ENCODE measurements at places on chromosomes 4 and X.

GRCh38 chr4:146159384-146160058, 16.0 kb upstream of the LSM6 start:
- no peak for DNase-seq

DNA sequence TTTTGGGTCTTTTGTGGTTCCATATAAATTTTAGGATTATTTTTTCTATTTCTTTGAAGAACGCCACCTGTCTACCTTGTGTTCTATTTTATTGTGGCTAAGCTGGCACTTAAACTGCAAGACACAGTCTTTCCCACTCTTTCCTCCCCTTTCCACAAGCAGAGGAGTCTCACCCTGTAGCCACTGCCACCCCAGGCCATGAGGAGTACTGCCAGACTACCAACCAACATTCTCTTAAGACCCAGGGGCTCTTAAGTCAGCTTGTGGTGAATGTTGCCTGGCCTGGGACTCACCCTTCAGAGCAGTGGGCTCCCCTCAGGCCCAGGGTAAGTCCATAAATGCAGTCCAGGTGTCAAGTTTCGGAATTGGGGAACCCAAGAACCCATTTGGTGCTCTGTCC, 58.0 kb upstream of the FMR1 start:
- DNase-seq = no peak

DNA sequence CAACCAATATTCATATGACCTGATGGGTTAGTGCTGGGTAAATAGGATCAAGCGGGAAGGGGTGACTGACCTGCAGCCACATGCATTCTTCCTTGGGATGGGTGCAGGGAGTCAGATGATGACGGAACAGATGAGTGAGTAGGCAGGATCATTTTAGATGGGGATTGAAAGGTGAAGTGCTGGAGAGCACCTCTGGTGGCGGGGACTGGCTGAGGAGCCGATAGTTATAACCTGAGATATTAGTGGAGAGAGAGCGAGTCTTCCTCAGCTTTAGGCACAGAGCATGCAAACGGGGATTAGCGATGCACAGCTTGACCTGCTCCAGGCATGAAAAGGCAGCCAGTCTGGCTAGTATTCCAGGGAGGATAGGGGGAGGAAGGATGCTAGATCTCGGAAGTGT, 99.1 kb downstream of the AFF1 start:
- DNase-seq = no peak

GRCh38 chr4:138438608-138439007, 196.5 kb upstream of the SLC7A11 start:
- DNase-seq = no peak

GRCh38 chr4:77127837-77128621, 29.0 kb upstream of the CCNG2 start:
- no peak for DNase-seq

DNA sequence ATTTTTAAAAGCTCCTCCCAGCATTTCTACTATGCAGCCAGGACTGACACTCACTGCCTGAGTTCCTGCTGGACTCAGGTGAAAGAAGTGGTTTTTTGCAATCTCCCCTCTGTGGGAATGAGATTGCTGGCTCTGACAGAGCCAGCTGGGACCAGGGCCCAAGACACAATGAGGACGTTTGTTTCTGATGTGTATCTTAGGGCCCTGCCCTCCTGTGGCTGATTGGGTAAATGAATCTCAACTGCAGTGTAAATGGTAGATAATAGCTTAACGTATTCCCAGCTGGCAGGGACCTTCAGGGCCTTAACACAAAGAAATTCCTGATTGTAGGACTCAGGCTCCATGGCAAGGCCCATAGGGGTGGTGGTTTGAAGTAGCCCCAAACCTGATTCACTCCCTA, 85.8 kb upstream of the PRPS1 start:
- DNase-seq = peak; percentile 44

- no peak for DNase-seq
Observed at GRCh38 chr4:82293304-82293703, 80.5 kb downstream of the HNRNPD start.

DNA sequence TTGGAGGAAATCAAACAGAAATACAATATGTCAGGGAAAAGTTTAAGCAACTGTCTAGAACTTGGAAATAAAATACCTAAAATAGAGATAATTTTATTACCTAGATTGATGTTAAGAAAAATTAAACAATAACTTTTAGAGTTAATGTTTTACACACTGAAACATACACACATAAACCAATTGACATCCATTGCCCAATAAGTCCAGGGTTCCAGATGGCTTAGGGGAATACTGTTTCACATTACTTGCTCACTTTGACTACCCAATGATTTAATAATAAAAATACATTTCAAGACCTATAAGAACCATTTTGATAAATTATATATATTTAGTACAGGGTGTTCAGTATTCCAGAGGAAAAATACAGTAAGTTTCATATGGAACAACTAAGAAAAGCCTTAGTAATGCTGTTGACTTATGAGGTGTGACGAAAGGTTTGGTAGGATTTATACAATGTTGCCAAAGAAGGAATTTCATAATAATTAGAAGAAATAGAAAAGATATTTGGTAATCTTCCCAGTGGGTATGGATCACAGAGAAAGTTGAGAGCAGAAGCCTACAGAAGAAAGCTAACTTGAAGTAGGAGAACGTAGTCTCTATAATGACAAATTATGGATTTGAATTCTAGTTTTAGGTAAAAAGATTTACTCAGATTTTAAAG, 23.0 kb upstream of the UGT2B4 start:
- no peak for DNase-seq

DNA sequence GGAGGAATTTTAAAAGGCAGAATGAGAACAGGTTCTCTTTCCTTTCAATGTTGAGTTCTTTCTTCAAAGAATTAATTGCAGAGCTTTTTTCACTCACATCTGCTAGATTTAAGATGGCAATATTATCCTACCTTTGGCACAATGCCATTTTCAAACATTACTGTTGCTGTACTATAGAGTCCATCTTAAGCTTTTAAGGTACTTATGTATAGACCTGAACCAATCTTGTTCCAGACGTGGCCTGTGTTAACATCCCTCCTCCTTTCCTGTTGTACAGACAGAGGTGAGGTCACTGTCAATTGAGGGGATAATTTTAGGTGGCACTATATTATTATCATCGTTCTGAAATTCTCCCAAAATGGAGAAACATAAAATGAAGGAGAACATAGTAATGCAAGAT, 53.0 kb upstream of the MYOZ2 start:
- DNase-seq = no peak

GRCh38 chr4:49063670-49064069, 77.6 kb downstream of the CWH43 start:
- DNase-seq = peak; percentile 73

DNA sequence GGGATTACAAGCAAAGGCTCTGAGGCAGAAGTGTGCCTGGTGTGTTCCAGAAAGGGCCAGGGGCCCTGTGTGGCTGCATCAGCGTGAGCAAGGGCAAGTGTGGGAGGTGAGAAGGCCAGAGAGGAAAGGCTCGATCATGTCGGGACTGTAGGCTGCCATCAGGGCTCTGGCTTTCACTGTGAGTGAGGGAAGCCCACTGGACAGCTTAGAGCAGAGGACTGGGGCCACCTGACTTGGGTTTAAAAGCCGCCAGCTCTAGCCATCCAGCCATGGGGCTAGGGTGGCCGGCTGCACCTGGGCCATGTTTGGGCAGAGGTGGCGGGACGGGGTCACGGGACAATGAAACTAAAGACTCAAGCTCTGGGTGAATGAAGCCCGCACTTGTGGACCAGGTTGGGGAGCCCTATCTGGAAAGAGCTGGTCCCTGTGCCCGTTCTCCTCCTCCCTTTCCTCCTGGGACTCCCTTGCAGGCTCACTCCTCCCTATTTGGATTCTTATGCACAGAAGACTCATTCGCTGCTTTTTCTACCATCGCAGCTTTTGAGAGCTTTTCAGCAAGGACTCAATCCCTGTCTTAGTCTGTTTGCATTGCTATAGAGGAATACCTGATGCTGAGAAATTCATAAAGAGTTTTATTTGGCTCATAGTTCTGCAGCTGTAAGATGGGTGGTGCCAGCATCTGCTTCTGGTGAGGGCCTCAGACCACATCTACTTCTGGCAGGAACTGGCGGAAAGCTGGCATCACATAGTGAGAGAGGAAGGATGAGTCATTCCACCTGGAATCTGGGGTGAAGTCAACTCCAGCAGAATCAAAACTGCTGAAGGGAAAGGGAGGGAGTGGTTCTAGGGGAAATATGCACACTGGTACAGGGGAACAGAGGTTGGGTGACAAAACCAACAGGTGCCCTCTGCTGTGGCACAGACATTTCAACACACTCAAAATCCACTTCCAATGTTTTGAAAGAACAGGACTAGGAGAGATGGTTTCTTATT, 15.3 kb downstream of the CTAG1B start:
- peak; percentile 87 for DNase-seq

DNA sequence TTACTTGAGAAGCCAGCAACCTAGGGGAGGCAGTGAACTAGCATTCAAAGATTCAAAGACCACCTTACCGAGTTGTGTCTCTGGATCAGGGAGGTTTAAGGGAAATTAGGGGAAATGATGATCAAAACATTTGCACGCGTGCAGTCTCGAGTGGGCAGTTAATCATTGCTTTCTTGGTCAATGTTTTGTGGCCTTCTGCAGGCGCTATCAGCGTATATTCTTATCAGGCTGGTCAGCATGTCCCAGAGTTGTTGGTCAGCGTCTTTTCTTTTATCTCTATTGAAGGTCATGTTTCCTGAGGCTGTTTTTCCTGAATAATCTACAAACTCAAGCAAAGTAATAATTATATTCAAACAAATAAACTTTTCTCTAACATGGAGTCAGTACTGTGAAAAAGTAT, 84.0 kb upstream of the ZNF81 start:
- no peak for DNase-seq

GRCh38 chrX:23937100-23937499, 29.3 kb downstream of the CXorf58 start:
- no peak for DNase-seq

DNA sequence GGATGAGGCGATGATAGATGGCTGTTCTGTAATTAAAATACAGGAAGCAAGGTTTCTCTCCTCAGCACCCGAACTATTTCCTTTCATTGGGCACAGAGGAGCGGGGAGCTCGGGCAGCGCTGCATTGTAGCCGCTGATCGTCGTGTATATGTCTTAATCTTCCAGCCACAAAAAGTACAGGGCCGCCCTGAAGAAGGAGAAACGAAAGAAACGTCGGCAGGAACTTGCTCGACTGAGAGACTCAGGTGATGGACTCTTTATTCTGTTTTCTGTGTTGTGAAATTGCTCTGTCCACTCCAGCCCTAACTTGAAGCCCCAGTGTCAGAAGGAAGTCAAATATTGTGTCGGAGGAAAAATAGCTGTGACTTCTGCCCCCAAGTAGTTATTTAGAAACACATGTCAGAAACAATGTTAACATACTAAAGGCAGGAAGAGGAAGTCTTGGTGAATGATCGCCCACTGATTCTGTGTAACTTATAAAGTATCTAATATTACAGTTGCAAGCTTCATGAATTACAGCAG, 546 bp downstream of the ZRSR2 start:
- no peak for DNase-seq

DNA sequence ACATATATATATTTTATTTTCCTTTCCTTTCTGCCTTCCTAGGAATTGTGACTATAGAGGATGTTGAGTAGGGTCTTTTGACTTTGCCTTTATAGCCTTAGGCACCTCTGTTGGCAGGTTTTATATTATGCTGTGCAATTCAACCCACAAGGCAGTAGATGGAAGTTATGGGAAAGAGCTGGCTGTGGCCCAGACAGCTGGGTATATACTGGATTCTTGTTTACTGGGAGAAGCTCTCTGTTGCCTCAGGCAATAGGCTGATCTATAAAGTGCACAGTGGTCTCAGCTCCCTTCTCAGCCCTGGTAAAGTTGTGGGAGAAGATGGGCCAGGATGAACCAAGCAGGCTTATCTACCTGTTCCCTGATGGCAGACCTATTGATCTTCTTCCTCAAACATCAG, 342.0 kb downstream of the GBA3 start:
- no peak for DNase-seq

- DNase-seq = no peak
Observed at GRCh38 chr4:124092101-124092500, 620.4 kb downstream of the ANKRD50 start.

- no peak for DNase-seq
Observed at GRCh38 chr4:83929550-83929949, 393.6 kb downstream of the GPAT3 start.

- no peak for DNase-seq
Observed at GRCh38 chrX:127190381-127190780, 370.9 kb downstream of the PRR32 start.

DNA sequence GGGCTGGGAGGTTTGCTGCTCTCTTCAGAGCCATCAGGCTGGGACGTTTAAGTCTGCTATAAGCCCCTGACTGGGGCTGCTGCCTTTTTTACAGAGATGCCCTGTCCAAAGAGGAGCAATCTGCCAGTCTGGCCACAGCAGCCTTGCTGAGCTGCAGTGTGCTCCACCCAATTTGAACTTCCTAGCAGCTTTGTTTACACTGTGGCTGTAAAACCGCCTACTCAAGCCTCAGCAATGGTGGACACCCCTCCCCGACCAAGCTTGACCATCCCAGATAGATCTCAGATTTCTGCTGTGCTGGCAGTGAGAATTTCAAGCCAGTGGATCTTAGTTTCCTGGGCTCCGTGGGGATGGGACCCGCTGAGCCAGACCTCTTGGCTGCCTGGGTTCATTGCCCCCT, 40.7 kb downstream of the SPATA18 start:
- DNase-seq = peak; percentile 59

DNA sequence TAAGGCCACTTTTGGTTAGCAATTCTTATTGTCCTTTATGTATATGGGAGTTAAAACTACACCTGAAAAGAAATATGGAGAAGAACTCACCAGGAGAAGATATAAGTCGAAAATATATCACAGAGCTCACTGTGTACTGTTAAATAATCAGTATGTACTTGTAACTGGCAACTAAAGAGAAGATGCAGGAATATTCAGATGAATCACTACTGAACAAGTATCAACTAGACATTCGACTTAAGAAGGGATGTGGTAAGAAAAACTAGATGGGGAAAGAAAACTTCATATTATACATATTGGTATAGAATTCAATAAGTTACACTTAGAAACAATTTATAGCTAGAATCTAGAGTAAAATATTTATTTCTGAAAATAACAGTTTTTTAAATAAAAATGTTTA, 230.0 kb downstream of the CAMK2D start:
- no peak for DNase-seq

GRCh38 chr4:55791666-55792065, 27.9 kb upstream of the EXOC1L start:
- no peak for DNase-seq

- DNase-seq = peak; percentile 59
Observed at GRCh38 chrX:18702362-18703195, 4.9 kb upstream of the PPEF1 start.

DNA sequence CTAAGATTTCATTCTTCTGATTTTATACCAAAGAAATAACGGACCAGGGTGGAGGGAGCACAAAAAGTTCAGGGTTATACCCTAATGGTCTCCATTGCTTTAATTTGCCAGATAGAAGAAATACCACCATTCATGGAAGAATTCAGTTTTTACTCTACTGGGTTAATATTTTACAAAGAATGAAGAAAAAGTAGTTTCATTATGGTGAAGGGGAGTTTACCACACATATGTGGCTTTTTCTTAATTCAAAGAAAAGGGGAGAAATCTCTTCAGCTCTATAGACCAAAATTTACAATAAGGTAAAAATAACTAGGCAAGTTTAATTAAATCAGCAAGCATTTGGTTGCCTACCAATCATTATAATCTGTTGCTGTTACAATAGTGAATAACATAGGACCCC, 37.6 kb downstream of the CASK start:
- no peak for DNase-seq
